ENCODE measurements at places on chromosomes 13 and 19.
A peak's percentile ranks its signal among the peaks of the same experiment; 100 is the strongest.

- DNase-seq: no peak
Observed at GRCh38 chr13:33276570-33276969, 9.0 kb downstream of the STARD13 start.

DNA sequence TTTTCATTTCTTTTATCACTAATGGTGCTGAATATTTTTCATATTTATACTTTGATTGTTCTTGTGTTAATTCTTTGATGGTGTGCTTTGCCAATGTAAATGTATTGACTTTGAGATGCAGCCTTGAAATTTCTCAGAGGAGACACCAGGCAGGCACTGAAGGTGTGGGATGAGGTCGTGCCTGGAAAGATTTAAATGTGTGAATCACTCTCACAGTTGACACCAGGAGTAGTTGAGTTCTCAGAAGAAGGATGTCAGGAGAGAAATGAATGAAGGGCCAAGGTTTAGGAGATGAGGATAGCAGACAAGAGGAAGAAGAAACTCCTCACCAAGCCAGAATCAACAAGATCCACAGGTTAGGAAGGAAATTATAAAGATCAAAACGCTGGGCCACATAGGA, 10.1 kb upstream of the KL start:
- DNase-seq: no peak

DNA sequence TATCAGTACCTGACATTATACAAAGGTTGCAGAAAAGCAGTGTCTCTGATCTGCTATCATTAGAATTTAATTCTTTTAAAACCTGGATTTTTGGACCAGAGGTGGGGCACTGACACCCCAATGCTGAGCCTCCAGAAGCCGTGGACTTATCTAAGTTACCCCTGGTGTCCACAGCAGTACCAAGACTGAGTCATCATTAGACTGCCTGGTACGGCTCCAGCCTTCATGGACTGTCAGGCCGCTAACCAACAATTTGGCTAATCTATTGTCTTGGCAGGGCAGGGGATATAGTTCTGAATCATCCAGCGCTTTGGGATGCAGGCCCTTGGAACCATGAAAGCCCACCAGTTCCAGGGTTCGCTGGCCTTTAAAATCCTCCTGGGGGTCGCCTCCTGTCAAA, 78.3 kb downstream of the TSHZ3 start:
- peak; percentile 36 for DNase-seq

DNA sequence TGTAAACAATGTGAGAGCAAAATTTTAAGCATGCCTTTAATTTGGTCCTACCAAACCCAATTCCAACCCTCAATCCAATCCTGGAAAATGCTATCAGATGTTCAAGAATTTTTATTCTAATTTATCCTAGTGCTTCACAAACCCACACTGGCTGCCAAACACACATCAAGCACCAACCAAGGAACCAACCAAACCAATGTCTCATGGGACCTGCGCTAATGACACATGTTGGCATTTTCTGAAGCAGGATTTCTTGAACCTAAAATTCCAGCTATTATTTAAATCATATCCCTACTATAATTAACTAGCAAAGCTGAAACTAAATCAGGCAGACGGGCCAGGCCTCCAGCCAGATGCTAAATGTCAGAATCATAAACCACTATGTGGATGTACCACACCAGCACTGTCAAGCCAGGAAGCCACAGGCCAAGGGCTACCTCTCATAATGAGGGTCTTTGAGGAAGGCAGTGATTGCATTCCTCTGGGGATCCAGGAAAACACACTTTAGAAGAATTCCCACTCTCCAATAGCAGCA, 5.8 kb downstream of the LATS2 start:
- peak; percentile 50 for DNase-seq

DNA sequence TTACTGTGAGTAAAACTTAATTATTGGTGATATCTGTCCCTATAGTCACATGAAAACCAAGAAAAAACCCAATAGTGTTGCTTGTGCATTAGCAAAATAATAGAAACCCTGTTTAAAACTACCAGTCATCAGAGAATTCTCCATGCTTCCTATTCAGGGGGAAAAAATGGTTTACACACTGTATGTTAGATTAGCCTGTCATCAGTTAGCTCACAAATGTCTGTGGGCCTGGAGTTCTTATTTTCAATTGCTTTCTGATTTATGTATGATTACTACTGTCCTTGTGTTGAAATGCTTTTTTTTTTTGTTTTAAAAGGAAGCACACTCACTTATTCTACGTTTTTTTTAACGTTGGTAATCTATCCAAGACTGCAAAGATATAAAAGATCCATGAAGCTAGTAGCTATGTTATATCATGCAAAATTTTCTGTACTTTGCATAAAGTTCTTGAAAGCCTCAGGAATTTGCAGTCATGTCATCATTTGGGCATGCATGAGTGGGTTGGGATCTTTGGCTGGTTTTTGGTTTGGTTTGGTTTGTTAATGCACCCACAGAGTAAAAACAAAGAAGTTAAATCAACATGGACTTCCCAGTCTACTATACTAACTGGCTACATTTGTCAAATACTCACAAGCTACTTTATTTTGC, 25.9 kb downstream of the RXFP2 start:
- DNase-seq: peak; percentile 95

DNA sequence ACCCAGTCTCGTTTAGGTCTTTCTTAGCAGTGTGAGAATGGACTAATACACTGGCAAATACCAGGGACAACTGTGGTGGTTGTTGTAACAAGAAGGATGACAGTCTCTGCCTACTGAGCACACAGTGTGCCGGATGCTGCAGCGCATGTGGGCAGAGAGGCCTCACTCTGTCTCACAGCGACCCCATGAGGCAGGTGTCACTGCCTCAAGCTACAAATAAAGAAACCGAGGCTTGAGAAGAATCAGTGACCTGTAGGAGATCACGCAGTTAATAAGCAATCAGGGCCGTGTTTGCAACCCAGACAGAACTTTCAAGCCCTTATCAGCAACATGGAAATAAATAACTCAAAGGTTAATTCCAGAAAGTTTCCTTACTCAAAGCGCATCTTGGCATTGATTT, 40.5 kb upstream of the GAS6 start:
- DNase-seq: peak; percentile 57

- no peak for DNase-seq
Observed at GRCh38 chr19:30848636-30849425, 476.6 kb downstream of the ZNF536 start.

GRCh38 chr19:939439-939838, 13.6 kb downstream of the ARID3A start:
- no peak for DNase-seq

DNA sequence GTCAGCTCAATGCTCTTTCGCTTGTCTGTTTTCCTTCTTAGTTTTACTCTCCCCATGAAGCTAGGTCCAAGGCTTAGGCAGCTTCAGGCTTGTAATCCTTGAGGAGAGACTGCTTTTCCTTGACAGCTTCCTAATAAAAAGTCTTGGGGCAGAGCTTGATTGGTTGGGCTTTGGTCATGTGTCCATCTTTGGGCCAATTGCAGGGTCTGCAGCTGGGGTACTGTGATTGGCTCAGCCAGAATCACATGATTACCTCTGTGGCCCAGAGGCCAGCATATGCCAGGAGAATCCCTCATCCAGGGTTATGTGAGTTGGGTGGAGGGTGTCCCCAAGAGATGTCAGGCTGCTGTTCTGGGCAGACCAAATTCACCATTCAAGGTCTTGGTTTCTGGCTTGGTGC, 8.1 kb downstream of the KLK1 start:
- DNase-seq: no peak

- no peak for DNase-seq
Observed at GRCh38 chr19:14051980-14052379, 9.9 kb downstream of the PALM3 start.

GRCh38 chr13:39900106-39900750, 244.8 kb downstream of the COG6 start:
- no peak for DNase-seq

GRCh38 chr13:112588490-112589297, 741 bp upstream of the TUBGCP3 start:
- peak; percentile 29 for DNase-seq

DNA sequence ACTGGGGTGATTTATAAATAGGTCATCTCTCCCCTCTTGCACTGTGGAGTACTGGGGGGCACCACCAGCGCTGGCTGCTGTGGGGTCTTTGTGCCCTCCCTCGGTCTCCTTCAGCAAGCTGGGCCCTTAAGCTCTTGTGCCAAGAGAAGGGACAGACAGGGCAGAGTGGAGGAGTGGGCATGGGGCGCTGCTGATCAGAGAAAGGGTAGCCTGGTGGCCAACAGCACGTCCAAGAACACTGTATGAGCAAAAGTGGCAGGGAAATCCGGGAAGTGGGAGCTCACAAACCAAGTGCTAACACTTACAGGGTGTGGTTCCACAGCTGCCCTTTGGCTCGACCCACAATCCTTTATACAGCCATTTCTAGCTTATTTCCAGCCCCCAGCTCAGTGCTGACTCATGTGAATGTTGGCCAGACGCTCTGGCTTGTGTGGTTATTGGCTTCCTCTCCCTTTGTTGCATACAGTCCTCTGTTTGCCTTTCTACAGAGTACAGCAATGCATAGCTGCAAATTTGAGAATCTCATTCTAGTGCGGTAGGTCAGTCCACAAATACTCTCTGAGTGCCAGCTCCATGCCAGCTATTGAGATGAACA, 298.8 kb downstream of the SHISA2 start:
- peak; percentile 89 for DNase-seq

DNA sequence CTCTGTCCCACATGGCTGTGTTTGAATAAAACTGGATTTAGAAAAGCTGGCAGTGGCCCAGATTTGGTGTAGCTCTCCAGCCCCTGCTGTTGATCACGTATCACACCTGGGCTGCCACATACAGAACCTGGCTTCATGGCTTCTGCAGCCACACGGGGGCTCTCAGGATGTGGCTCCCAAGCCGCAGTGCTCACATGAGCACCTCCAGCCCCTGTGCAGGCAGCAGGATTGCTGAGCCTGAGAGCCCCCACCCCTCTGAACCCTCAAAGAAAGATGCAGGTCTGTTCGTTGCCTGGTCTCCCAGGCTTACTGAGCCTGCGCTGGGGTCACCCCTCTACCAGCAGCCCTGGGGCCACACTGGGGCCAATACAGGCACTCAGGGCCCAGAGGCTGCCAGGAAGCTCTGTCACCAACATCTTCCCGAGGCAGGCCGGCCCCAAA, 2.7 kb downstream of the PLEKHF1 start:
- DNase-seq: no peak

DNA sequence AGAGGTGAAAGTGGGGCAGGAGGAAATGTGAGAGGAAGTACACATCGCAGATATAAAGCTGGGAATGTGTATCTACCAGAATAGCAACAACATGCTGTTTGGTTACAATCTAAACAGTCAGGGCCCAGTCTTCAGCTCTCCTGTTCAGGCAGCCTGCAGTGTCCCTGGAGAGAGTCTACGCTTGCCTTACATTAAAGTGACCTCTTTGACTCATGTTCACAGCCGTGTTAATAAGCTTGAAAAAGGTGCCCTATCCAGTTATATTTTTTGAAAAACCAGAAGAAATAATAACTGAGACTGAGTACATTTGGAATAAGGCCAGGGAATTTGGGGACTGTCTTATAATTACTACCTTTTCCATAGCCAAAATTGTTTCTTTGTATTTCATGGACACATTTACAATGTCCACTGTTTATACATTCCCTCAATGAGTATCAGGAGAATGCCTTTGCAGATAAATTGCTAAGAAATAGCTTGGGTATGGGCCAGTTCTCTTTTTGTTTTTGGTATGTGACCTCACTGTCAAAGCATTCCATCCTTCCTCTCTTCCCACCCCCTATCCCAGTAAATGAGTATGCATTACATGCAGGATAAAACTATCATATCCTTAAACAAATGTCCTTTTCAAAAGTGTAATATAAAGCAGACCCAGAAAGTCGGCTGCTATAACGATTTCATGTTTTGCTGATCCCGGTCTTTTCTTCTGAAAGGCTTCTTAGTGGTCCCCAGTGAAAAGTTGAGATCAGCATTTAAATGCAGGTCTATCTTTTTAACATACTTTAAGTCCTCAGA, 82.6 kb downstream of the PCDH9 start:
- DNase-seq: peak; percentile 85

DNA sequence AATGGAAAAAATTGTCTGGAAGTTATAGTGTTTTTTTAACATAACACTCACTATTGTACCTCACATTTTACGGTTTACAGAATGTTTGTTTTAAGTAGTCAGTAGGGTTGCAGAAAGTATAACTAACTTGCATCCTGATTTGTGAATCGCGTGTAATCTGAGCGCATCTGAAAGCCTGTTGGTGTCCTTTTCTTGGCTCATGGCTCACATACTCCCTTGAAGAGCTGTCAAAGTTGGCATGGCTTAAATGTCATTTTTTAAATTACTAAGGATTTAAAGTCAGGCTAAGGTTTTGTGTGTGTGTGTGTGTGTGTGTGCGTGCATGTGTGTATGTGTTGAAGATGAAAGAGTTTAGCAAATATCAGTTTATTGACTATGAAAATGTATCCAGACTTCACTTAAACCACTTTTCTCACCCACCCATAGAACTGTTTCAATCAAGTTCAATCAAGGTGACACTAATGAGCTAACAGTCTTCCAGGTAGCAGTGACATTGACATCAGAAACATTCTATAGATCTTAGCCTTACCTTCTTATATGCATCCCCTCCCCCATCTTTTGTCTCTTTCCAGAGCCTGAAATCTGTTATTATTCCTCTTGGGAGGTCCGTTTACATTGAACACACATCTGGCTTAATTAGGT, 480.4 kb upstream of the SGCG start:
- DNase-seq: no peak

GRCh38 chr13:113295776-113296175, 1.3 kb upstream of the LAMP1 start:
- no peak for DNase-seq

DNA sequence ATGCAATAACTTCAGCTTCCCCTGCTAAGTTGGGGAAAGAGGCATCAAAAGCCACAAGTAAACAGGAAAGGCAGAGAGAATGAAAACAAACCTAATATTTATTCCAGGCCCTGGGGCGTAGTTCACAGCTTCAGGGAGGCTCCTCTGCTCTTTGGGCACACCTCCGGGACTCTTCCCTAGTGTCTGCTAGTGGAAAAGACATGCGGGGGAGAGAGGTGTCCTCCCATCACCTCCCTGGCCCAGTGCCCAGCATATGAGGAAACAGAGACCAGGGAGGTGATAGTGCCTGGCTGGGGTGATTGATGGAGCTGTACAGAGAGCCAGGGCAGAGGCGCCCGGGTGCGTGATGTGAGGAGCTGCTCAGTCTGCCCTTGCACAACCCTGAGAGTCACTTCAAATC, 71.0 kb downstream of the RASL11A start:
- DNase-seq: no peak

- DNase-seq: no peak
Observed at GRCh38 chr19:41159881-41160280, 33.1 kb upstream of the CYP2S1 start.

DNA sequence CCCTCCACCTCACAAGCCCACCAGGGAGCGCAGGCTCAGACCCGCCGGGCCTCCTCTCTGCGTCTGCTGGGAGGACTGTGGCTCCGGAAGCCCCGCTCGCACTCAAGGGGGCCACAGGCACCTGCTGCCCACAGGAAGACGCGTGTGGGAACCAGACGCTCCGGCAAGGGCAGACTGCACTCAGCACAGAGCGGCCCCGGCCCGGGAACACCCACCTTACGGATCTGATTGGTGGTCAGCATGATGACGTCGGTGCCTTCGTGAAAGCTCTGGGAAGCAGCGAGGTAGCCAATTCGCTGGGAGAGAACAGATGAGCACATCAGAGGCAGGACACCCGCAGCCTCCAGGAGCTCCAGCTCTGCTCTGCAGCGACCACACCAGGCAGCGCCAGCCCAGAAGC, 14.6 kb downstream of the AP3D1 start:
- no peak for DNase-seq

GRCh38 chr19:57816652-57817051, 1.9 kb upstream of the ZNF552 start:
- no peak for DNase-seq

- peak; percentile 92 for DNase-seq
Observed at GRCh38 chr19:35757231-35757748, 461 bp upstream of the HSPB6 start.

- no peak for DNase-seq
Observed at GRCh38 chr13:79585033-79585432, 104.1 kb downstream of the NDFIP2 start.

Measured in fibroblast of skin of scalp (primary cell).